ENCODE measurements at places on chromosomes 6 and 20. TPM values are rescaled to one million over a fixed set of nuclear protein-coding genes. Genes with fewer than 3 reads are reported as not detected.

Gene RIPOR3
- 6.9 TPM for total RNA-seq

GRCh38 chr6:37019065-37019450 lies 13.6 kb downstream of the FGD2 start:
- DNase-seq = peak; percentile 50

DNA sequence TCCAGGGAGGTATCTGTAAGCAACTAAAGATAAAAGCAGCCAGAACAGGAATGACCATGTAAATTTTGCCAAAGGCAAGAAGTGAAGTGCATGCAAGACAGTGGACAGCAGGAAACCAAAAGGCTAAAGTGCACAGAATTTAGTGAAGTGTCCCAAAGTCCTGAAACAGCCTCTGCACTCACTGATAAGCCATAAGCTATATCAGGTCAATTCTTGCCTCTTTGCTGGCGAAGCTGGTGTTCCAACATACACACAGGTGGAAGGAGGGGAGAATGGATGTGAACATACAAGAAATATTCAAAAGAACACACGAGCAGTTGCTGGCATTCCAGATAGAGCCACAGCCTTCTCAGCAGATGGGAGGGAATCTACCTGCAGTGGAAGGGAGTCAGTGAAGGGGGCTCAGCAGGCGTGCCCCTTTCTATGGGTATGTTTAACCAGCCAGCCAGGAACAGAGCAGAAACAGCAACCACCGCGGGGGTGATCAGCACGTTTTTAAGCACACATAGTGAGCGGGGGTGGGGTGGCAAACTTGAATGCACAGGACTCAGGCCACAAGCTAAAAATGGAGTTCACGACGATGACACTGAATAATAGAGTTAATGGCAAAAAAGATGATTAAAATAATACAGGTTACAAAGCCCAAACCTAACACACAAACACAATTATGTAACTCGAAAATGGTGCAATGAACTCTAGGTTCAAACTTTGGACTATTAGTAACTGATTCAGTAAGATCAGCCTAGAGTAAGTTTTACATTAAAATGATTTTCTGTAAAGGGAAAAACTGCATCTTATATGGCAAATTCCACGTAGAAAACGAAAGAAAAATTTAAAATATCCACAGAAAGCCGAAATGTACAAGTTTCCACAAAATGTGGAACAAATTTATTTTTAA lies 1.2 kb downstream of the ECI2 start:
- peak; percentile 63 for DNase-seq

DNA sequence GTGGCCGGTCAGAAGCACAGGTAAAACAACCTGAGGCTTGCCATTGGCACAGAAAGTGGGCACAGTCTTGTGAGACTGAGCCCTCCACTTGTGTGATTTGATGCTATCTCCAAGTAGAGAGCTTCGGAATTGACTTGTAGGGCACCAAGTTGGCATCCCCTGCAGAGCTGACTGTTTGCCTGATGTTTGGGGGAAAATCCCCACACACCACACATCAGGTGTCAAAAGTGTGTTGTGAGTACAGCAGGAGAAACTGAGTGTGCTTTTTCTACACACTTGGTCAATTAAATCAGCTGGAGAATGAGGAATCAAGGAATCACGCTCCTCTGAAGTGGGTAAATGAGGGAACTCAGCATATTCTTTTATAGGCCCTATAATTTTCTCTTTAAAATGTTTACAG lies 989 bp downstream of the SERINC3 start:
- DNase-seq = no peak

Gene MAK
- total RNA-seq = 0.26 TPM

DNA sequence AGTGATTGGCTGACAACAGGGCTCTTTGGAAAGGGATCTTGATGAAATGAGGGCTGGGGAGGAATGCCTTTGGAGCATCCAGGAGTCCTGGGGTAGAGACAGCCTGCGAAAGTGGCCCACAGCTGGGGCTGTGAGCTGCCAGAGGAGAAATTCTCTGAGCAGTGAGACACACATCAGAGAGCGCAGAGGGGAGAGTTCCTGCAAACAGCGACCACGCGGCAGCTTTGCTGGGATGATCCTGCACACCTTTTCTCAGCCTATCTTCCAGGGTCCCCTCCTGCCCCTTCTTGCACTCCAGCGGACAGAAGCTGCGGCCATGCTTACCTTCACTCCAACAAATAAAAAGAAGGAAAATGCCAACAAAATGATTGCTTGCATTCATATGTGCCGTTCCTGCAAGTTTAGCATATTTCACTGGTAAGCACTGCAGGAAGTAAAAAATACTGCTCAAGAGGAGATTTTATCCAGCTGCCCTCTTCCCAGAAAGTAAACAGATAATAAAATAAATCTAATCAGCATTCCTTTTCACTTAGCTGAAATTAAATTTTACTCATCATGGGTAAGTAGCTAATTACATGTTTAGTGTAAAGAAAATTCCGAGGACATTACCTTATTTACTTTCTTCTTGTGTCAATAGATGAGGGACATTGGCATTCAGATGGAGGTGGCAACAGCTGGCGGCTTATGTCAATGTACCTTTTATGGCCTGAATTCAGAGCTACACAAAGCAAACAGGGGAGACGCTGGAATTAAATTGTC lies 339.9 kb upstream of the ARID1B start:
- no peak for DNase-seq

GRCh38 chr20:13062789-13063188 lies 54.0 kb downstream of the SPTLC3 start:
- no peak for DNase-seq

GRCh38 chr6:2725999-2726567 lies 24.6 kb downstream of the MYLK4 start:
- no peak for DNase-seq

Gene GHRH
- total RNA-seq = not detected
